ENCODE measurements at places on chromosomes 1 and 21.

DNA sequence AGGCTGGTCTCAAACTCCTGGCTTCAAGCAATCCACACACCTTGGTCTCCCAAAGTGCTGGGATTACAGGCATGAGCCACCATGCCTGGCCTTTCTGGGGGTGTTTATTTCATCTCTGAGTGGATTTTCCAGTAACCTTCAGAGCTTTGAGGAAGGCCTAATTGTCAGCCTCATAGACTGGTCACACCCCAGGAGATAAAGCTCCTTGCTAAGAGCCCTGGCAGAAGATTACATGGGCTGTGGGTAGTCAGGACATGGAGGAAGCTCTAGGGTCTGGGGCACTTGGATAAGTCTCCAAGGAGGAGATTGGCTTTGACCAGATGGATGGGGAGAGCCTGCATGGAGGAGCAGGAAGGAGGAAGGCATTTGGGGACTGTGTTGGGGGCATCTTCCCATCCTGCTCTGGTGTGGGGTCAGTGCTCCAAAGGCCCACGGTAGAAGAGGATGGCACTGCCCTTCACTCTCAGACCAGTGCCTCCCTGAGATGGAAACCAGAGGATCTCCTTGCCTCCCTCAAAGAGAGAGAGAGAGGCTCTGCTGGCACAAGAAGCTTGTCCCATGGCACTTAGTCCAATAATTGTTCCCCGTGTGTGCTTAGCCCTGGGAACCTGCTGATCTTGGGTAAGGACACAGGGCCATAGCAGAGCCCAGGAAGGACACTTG lies 14.7 kb upstream of the GSTM4 start:
- DNase-seq, result no peak

- DNase-seq, result no peak
Measured at GRCh38 chr1:221940631-221941030, 198.7 kb upstream of the DUSP10 start.

DNA sequence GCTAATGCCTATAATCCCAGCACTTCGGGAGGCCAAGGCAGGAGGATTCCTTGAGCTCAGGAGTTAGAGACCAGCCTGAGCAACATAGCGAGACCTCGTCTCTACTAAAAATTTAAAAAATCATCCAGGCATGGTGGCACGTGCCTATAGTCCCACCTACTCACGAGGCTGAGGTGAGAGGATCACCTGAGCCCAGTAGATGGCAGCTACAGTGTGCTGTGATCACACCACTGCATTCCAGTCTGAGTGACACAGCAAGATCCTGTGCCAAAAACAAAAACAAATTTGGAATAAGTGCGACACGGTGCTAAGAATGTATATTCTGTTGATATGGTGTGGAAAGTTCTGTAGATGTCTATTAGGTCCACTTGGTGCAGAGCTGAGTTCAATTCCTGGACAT lies 15.1 kb downstream of the USP33 start:
- no peak for DNase-seq

DNA sequence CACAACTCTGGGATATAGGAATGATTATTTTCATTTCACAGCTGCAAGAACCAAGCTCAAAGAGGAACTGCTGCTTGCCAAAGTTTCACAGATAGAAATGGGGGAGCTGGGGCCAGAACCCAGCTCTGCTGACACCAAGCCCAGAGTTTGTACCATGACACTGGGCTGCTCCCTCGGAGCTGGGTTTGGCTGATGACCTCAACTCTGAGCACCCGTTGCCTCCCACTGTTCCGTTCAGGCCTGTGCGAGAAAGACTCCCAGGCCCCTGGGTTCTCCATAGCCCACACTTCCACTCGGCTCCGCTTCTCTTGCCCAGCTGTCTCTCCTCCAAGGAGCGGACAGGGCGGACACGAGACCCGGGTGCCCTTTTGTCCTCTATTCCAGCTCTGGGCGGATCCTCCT lies 55.2 kb downstream of the NGF start:
- no peak for DNase-seq

- no peak for DNase-seq
Measured at GRCh38 chr21:28743723-28744122, 249.0 kb downstream of the LTN1 start.

DNA sequence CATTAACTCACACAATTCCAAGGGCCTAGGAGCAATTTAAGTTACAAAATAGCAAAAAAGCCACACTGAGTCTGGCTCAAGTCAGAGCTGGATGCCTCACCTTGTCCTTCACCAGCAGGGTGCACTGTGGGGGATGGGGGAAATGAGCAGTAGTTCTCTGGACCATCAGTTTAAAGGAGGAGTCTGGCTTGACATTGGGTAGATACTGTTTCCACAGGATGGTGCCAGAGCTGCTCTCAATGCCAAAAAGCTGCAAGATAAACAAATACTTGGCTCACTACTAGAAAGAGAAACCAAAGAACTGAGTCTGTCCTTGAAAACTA lies 18.8 kb downstream of the EMC1 start:
- DNase-seq, result no peak

DNA sequence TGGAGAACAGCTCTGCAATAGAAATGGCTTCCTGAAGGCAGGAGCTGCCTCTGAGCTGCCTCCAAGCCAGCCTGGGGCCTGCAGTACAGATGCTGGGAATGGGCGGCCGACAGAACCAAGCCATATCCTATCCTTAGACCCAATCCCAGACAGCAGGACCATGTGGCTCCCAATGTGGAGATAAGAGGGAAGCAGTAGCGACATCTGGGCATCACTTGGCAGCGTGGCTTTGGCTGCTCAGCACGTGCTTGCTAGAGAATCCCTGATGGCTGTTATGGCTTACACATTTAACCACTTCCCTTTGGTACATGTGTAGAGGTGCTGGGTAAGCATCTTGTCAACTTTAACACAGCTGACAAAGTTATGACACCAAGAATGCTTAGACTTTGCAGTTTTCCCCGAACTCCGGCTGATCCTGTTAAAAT lies 87.7 kb downstream of the MAN1C1 start:
- no peak for DNase-seq

GRCh38 chr1:5908461-5909375 lies 83.5 kb downstream of the NPHP4 start:
- no peak for DNase-seq

DNA sequence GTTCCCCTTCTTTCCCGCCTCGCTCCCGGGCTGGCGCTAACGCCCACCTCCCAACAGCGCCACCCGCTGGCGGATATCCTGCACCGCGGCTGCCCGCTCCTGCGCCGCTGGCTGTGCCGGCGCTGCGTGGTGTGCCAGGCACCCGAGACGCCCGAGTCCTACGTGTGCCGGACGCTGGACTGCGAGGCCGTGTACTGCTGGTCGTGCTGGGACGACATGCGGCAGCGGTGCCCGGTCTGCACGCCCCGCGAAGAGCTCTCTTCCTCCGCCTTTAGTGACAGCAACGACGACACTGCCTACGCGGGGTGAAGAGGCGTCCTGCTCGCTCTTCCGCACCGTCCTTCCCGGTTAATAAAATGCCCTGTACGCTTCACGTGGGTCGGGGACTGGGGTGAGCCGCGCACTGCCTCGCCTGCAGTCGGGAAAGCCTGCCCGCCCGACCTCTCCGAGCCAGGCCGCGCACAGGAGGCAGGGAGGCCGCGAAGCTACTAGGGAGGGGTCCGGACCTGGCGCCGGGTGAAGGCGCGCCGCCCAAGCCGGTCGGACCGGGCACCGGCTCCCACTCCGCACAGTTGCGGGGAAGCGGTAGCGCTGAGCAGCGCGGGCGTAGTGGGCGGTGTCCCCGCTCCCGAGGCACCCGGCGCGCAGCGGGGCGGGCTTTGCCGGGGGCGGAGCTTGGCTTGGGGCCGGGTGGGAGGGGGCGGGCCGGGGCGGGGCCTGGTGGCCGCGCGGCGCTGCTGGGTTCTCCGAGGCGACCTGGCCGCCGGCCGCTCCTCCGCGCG lies at the start of gene ADAM15:
TSS of gene ADAM15 (plus strand) at position 757 of the 782 bp plus-strand sequence. CDS start 71 bp downstream, outside the sequence.
- DNase-seq, result peak; percentile 62

- DNase-seq, result no peak
Measured at GRCh38 chr1:39992888-39993287, 37.9 kb downstream of the MFSD2A start.

GRCh38 chr1:176051902-176052518 lies 155.1 kb downstream of the COP1 start:
- no peak for DNase-seq

DNA sequence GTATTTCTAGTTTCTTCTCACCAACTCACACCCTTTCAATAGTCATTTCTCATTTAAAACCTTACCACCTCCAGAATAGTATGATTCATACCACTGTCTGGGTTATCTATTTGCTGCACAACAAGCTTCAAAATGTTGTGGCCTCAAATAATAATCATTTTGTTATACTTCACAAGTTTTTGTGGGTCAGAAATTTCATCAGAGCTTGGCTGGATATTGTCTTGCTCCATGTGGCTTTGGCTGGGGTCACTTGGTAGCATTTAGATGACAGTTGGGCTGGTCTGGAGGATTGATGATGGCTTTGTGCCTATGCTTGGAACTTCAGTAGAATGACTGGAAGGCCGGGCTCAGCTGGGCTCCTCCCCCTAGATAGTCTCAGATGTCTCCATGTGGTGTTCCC lies 66.0 kb downstream of the TGFB2 start:
- DNase-seq, result no peak

Data from stimulated activated CD8-positive, alpha-beta memory T cell treated with anti-CD3 and anti-CD28 coated beads, Interleukin-4, amount 100 ng/mL, for 1 hour (primary cell).